GM18507 (cell line): ENCODE measurements at places on chromosomes 11 and 22.

DNA sequence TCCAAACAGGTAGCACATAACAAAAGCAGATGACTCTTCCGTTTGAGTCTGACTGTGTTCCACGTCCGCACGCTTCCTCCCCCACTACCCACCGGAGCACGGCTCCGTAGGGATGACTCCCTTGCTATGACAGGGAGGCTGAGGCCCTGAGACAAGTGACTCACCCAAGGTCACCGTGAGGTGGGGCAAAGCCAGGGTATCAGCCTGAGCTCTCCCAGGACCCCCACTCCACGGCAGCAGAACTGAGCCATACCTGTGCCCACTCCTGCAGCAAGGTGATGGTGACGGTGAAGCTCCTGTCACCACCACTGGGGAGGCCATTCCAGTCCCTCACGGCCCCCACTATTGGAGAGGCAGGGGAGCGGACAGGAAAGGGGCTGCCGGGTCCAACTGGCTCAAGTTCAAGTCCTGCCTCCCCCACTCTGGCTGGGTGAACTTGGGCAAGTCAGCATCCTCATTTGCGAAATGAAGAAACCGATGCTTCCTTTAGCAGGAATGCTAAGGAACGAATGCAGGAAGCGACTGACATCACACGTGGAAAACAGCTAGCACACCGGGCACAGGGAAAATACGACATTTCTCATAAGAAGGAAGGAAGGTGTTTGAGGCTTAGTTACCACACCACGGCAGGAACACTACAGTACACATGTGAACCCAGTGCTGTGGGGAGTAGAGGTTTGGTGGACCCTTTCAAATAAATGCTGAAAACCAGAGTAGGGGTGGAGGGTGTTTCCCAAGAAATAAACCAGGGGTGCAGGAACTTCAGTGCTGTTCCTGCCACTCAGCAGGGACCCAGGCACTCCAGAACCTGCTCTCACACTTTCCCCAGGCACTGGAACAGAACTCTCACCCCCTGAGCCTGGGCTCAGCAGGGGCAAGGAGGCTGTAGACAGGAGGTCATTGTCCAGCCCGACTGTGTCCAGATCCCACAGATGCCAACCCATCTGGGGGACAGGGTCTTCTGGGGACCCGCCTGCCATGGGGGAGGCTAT is 32.4 kb upstream of the CBX7 start:
- no peak for DNase-seq

DNA sequence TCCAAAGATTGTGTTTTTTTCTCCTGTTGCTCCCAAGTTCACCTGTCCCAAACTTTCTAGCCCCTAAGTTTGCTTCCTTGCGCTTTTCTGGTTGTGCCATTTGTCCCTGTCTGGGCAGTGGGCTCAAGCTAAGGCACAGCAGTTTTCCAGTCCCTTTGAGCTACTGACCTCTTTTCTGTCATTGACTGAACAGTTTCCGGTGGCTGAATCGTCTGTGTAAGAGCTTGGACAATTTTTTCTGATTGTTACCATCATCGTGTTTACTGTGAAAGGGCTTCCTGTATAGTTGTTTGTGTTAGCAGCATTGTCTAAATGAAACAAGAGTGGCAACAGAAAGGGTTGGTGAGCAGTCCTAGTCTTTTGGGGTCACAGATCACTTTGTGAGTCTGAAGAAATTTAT is 49.8 kb downstream of the BMAL1 start:
- DNase-seq: no peak

DNA sequence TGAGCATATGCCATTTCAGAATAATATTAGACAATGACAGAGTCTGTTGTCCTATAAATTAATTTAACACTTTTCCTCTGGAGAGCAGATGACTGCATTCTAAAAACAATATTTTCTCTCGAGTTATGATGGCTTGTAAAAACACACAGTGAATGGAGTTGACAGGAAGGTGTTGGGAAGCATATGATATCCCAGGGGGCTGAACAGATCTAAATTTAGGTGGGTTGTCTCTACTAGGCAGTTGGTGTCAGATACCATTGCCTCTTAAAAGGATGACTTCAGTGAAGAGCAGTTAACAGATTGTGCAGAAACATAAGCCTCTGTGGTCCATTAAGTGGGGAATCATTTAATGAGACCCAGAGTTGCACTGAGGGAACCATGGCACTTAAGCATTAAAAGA is 30.7 kb downstream of the SVIP start:
- no peak for DNase-seq

DNA sequence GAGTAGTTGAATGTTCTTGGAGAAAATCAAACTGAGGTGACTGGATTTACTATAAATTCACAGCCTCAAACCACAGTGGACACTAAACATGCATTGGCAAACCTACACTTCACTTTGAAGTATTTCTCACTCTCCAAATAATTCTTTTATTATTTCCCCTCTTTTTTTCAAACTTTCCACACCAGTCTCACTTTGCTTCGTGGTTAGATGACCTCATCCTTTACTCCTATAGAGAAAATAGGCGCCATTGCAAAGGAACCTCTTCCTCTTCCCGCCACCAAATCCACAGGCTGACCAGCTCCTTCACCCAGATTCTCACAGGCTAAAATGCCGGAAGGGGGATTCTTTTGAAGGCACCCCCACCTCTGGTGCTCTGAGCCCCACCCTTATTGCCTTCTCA is 33.4 kb downstream of the HTR3A start:
- no peak for DNase-seq

GRCh38 chr11:66567787-66568123 is 651 bp downstream of the CTSF start:
- DNase-seq: no peak
